ENCODE measurements at places on chromosomes 4 and X. TPM values are rescaled to one million over a fixed set of nuclear protein-coding genes. Genes with fewer than 3 reads are reported as not detected.

GRCh38 chrX:81263059-81263458 lies 61.2 kb downstream of the SH3BGRL start:
- no peak for DNase-seq

DNA sequence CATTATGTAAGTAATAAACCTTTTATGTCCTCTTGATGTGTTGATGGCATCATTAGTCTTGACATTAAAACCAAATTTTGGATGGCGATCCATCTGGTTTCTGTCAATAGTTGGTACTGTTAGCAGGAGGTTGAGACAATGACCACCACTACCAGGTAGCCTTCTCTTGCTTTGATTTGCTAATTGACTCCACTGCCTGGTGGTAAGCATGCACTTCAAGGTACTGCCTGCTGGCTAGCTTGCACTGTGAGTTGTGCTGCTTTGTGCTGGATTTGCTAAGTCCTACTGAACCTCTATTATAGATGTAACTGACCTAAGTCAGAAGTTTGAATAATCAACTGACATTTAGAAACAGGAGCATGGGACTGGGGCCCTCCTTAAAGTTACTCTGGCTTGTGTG lies 46.3 kb downstream of the ATP1B4 start:
- no peak for DNase-seq

GRCh38 chrX:66074920-66075879 lies 35.3 kb upstream of the VSIG4 start:
- DNase-seq: no peak

DNA sequence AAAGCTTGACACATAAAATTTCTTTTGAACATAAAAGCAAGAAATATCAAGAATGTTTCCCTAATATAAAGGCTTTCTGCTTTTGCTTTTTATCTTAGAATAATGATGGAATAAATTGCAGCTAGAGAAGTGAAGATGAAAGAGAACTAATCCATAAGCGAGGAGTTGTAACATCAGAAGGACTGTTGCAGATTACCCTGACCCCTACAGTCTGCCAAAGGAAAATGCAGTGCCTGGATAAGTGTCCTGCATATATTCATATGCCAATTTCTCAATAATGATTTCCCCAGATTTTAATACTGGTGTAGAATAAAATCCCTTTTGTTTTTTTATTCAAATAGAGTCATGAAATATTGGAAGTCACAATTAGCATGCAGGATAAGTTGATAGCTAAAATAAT lies 115.9 kb downstream of the MAGEC2 start:
- DNase-seq: no peak

- no peak for DNase-seq
Measured at GRCh38 chrX:8289523-8289922, 118.5 kb upstream of the VCX2 start.

GRCh38 chr4:152945639-152946038 lies 9.5 kb downstream of the FHDC1 start:
- DNase-seq: no peak

DNA sequence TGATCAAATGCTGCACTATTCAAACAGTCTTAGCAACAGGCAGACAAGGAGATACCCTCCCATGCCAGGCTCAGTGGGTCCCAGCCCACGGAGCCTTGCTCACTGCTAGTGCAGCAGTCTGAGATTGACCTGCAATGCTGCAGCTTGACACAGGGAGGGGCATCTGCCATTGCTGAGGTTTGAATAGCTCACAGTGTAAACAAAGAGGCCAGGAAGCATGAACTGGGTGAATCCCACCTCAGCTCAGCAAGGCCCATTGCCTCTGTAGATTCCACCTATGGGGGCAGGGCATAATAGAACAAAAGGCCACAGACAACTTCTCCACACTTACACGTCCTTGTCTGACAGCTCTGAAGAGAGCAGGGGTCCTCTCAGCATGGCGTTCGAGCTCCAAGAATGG lies 26.6 kb upstream of the ZXDB start:
- no peak for DNase-seq

DNA sequence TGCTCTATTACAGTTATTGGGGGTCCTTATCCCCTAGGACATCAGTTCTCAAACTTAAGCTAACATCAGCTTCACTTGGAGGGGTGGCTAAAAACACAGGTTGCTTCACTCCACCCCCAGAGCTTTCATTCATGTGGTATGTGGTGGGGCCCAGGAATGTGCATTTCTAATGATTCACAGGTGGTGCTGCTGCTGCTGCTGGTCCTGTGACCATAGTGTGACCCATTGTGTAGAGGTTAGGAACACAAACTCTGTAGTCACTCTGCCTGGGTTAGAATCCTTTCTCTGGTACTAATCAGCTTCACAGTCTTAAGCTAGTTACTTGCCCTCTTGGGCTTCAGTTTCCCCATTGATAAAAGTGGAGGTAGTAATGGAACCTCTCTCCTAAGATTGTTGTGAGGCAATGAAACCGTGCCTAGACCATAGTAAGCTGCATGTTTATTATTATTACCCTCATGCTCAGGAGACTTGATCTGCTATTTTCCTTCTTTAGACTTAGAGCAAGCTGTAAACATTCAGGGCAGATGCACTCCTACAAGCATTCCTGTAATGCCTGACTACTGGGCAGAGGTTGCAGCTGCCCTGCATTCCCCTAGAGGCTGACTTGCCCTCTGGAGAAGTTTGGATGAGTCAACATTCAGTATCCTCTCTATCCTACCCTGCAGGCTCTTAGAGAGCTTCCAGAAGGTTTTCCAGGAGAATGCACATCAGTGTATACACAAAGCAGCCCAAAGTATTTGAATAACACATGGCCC lies 94.1 kb upstream of the ACSL4 start:
- DNase-seq: no peak

DNA sequence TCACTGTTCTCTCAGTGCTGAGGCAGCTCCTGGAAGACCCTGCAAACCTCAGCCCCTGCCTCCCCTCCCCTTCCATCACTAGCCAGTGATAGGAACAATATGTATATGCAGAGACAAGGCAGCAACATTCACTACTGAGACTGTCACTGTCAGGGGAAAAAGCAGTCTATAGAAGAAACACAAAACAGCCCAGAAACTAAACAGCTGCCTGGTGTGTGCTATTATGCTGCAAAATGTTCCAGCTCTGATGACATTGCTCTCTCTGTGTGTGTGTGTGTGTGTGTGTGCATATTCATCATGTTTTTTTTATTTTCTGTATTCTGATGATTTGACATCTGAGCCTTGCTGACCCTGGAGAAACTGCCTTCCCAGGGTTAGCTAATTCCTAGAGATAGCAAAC lies 147.2 kb downstream of the SPATA18 start:
- no peak for DNase-seq

NPNT gene
- total RNA-seq: 17.7 TPM

VCX2 gene
- not detected for total RNA-seq

TACC3 gene
- 25.7 TPM for total RNA-seq

CLTRN gene
- not detected for total RNA-seq

INPP4B gene
- total RNA-seq: 6.6 TPM
